ENCODE measurements at places on chromosomes 2 and 18.

DNA sequence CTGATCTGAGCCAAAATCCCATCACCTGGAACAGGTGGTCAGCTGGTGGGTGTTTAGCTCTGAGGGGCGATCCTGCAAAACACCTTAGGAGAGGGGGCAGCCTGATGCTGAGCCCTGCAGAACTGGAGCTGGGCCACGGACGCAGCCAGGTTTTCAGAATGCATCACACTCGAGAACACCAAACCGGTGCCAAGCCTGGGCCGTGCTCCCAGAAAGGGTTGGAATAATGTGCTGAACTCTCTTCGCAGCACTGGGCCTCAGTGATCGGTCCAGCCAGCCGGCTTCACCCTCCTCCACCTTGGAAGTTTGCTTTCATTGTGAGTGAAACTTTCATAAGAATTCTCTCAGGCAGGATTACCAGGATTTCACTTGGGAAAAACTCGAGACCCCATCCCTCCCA, 56.5 kb upstream of the TTC39C start:
- DNase-seq: no peak

DNA sequence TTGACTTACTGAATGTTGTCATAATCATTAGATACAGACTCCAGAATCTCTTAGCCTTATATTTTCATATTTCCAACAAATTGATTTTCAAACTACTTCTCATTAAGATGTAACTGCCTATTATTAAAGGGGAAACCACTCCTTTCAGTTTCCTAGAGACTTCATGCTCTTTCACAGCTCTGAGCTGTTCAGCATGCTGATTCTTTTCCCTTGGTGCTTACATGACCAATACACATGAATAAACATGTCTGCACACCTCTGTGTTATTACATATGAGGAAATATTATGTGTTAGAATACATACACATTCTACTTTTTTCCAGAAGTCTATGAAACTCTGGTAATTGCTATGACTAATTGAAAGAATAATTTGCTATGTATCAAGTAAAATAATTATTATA, 200.0 kb downstream of the LRP1B start:
- DNase-seq: no peak

DNA sequence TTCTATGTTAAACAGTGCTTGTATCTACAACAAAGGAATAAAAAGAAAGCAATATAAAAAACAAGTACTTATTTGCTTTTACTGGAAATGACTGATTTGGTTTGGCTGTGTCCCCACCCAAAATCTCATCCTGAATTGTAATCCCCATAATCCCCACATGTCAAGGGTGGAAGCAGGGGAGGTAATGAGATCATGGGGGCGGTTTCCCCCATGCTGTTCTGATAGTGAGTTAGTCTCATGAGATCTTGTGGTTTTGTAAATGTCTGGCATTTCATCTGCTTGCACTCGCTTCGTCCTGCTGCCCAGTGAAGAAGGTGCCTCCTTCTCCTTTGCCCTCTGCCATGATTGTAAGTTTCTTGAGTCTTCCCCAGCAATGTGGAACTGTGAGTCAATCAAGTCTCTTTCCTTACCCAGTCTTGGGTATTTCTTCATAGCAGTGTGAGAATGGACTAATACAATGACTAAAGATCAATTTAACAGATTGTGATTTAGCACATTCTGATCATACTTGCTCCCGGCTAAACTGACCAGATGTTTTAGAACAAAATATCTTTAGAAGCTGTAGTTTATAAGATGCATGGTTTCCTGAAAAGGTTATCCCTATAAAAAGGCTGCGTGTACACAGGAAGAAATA, 19.9 kb downstream of the PTH2R start:
- no peak for DNase-seq

- no peak for DNase-seq
Observed at GRCh38 chr2:222731201-222731621, 59.8 kb downstream of the MOGAT1 start.

DNA sequence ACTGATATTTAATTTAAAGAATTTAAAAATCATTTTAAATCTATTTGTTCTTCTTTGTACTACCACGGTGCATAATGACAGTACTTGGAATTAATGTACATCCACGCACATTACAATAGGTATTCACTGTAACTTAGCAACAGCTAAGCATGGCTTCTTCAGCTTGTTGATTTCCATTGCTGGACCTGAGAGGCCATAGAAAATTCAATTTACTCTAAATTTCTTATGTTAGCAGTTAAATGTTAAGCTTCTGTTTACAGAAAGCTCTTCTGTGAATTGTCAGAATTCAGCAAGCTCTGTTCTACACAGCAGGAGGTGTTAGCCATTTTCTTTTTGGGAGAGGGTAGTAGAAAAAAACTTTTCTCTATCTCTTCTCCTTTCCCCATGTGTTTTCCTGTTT, 1149.3 kb upstream of the CDH2 start:
- no peak for DNase-seq

- DNase-seq: no peak
Observed at GRCh38 chr2:211133766-211134165, 577.4 kb downstream of the CPS1 start.

DNA sequence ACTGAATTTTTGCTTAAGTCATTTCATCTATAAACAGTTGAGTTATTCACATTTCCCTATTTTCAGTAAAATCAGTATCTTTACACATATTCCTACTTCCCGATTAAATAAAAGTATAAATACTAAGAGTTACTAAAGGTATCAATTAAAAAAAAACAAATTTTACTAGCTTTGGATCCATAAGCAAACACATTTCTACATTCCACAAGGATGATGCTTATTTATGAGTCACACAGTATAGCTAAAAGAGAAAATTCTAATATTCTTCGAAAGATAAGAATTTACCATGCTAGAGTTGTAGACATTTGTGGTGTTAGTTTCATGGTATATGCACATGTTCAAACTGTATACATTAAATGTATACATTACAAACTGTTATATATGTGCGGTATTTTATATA, 23.7 kb downstream of the PGAP1 start:
- no peak for DNase-seq

GRCh38 chr2:10123281-10123680, 742 bp downstream of the RRM2 start:
- no peak for DNase-seq

DNA sequence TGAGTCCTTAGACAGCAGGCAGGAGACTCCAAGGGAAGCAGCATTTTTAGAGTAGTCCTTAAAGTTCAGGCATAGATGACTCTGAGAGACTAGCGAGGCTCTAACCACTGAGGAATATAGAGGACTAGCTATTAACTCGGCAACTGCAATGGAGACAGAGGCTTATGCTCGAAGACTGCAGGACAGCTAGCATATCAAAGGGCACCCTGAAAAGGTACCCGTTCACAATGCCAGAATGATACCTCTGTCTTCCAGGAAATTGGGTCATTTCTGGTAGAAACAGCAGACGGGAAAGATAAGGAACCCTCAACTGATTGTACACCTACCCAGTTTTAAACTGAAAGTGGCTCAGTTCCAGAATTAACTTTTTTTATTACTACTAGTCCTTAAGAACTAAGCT, 1204.0 kb upstream of the ZEB2 start:
- DNase-seq: no peak

DNA sequence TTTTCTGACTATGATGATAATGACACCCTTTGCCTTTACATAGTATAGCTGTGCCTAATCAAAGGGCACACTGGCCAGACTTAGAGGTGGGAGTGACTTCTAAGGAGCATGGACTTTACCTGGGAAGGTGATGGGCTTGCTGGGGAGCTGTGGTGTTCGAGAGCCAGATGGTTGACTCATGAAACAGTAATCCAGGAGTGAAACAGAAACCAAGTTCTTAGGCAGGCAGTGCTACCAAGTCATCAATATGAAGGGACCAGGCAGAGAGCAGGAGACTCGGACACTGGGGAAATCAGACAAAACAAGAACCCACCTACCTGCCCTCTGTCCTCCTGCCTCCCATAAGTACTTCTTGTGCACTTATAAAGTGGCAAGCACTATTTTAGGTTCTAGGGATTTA, 430.4 kb downstream of the DLGAP1 start:
- no peak for DNase-seq

DNA sequence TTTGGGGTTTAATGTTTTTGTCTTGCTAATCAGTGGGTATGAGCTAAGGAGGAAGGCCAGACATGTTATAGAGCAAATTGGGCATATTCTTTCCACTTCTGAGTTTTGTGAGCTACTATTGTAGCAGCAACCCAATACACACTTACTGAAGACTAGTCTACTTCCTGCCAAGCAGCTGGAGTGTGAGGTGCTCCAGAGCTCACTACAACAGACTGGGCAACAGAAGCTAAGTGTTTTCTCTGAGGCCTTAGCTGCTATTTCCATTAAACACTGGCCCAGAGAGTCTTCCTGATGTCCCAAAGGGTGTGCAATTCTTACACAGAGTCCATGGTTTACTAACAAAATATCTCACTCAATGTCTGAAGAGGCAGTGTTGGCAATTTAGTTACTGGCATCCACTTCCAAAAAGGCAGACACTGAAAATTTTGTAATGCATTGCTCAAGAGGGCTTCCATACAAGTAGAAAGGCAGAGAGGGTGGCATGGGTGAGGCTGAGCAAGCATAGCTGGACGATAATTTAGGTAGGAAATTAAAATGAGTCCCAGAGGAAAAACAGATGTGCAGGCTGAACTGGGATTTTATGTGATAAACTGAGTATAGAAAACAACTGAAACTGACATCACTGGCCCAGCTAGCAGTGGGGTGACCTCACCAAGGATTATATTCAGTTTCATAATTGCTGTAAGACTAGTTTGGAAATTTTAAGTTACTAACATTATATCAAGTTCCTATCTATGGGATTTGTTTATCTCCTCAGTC, 68.6 kb downstream of the ZC3H6 start:
- no peak for DNase-seq

DNA sequence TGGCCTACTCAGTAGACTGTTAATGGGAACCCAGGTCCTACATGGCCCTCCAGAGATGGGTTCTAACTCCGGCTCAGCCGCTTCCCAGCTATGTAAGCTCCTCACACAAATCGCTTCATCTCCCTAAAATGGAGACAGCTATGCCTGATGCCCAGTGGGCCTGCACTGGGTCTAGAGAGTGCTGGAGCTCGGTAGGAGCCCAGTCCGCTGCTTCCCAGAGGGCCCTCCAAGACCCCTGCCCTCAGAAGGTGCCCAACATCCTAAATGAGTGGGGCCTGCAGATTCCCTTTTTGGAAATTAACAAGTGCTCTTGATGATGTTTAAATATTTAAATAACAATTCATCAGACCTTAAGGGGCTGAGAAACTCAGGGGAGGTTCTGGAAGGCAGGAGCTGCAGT, 47.1 kb downstream of the HS1BP3 start:
- no peak for DNase-seq

GRCh38 chr2:237858294-237859081, 935 bp upstream of the RAMP1 start:
- peak; percentile 39 for DNase-seq

DNA sequence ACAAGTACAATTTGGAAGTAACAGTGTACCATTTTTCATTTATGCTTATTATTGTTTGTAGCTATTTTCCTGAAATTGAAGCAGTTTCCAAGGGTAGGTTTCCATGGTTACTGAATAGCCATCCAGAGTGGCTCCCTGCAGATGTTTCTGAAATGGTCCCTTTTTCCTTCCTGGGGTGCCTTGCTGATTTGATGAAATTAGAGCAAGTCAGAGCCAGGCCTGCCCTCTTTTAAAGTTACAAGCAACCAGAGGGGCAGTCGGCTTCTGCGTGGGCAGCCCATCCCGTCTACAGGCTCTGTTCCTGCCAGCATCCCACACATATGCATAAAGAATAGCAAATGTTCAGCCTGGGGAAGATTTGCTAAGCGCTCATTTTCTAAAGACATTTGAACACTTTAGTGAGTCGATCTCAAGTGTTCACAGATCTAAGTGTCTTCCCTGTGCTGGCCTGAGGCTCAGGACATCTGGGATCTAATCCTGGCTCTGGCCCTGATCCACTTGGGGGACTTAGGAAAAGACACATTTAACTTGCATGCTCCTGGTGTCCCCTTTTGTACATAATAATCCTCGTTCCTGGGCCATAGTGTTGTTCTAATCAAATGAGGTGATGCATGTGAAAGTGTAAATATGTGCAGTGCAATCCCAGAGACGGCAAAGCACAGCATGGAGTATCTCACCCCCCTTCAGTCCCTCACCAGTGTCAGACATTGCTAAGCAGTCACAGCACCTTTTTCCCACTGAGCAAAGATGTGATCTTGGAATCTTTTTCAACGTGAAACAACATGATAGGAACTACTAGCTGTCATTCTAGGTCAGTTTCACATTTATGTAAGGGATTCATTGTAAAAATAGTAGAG, 92.2 kb downstream of the STPG4 start:
- no peak for DNase-seq

DNA sequence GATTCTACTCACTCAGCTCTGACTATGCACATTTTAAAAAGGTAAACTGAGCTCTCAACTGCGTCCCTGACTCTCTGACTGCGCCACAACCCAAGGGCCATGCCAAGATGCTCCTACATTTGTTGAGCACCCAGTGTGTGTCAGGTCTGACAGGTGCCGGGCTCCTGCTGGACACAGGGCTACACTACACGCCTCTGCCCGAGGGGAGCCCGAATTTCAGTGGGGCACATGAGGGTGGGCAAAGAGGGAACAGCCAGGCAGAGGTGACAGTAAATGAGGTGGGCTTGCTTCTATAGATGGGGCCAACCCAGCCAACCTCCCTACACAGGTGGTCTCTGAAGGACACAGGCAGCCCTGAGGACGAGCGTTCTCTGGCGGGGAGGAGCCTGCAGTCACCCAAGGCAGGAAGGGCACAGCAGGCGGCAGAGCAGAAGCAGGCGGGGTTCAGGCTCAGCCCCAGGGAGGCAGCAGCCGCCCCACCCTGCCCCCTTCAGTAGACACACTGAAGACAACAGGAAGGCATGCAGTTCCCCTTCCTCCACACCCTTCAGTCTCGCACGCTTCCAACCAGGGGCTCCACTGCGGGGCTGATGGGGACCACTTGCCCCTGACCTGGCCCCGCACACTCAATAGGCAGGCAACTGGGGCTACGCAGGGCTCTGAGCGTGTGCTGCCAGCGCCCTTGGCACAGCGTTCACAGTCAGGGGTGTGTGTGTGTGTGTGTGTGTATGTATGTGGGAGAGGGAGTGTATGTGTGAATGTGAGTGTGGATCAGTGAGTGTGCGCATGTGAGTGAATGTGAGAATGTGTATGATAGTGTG, 98.4 kb downstream of the UXS1 start:
- peak; percentile 75 for DNase-seq

- DNase-seq: peak; percentile 33
Observed at GRCh38 chr2:65064728-65065552, 8.7 kb downstream of the CEP68 start.

DNA sequence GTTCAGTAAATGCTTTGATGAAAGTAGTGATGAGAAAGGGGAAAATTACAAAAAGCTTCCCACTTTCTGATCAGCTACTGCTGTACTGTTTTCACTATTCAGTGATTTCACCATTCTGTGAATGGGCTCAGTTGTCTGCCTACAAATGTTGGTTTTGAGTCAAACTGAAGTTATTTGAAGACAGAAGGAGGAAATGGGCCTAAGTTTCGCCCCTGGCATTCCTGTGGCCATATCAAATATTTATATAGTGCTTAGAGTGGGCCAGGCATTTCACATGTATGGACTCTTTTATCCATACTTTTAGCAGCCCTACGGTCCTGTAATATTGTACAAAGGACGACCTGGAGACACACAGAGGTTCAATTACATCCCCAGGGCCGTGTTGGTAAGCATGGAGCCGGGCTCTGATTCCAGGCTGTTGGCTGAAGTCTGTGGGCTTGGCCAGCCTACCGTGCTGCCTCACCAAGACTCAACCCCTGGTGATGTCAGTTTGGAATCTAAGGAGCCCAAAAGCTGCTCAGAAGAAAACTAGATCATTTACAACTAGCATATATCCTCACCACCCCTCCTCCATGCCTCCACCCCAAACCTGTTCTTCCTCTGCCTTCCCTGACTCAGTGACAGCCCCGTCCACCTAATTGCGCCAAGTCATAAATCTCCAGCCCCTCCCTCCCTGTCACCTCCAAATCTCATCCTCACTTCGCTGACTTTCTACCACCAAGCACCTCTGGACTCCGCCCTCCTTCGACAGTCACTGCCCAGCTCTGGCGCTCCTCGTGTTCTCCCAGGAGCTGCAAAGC, 10.1 kb upstream of the GRHL1 start:
- DNase-seq: no peak
